ENCODE measurements at places on chromosomes 2 and 18. TPM values are rescaled to one million over a fixed set of nuclear protein-coding genes. Genes with fewer than 3 reads are reported as not detected.

Gene ANKRD36B
- polyA plus RNA-seq, result 63.5 TPM

Gene CEP76
- polyA plus RNA-seq, result 21.4 TPM

Gene CD207
- polyA plus RNA-seq, result not detected

Gene AP1S3
- 6.6 TPM for polyA plus RNA-seq

Gene INHA
- 2.7 TPM for polyA plus RNA-seq

Gene HRH4
- polyA plus RNA-seq, result 0.12 TPM

Gene ALLC
- not detected for polyA plus RNA-seq

Gene NBEAL1
- 5.2 TPM for polyA plus RNA-seq

Gene FRZB
- 3.5 TPM for polyA plus RNA-seq

Gene GDF7
- 0.62 TPM for polyA plus RNA-seq

Gene ALK
- polyA plus RNA-seq, result 10.1 TPM

Gene INSIG2
- polyA plus RNA-seq, result 27.1 TPM

Gene NCKAP5
- polyA plus RNA-seq, result 2.1 TPM

Gene DNER
- polyA plus RNA-seq, result 310 TPM

Gene CACNB4
- polyA plus RNA-seq, result 29.0 TPM

Gene MC5R
- polyA plus RNA-seq, result not detected

Gene MYO7B
- polyA plus RNA-seq, result 0.16 TPM

Gene FEV
- polyA plus RNA-seq, result not detected

Gene NETO1
- 0.16 TPM for polyA plus RNA-seq

Gene PRSS56
- polyA plus RNA-seq, result not detected

Gene HOXD10
- not detected for polyA plus RNA-seq

Gene GPATCH11
- 14.7 TPM for polyA plus RNA-seq

Gene PREB
- 123 TPM for polyA plus RNA-seq

Gene SCG2
- polyA plus RNA-seq, result 30.5 TPM

Gene SLC11A1
- 0.04 TPM for polyA plus RNA-seq

Gene KCNIP3
- not detected for polyA plus RNA-seq

Gene ATOH8
- 0.92 TPM for polyA plus RNA-seq

Gene CTLA4
- not detected for polyA plus RNA-seq

Gene CWC22
- 13.2 TPM for polyA plus RNA-seq

Gene FLACC1
- 1.3 TPM for polyA plus RNA-seq

Gene G6PC2
- polyA plus RNA-seq, result not detected

All from neural cell (in vitro differentiated cells).